ENCODE measurements at places on chromosomes 2 and 18.

DNA sequence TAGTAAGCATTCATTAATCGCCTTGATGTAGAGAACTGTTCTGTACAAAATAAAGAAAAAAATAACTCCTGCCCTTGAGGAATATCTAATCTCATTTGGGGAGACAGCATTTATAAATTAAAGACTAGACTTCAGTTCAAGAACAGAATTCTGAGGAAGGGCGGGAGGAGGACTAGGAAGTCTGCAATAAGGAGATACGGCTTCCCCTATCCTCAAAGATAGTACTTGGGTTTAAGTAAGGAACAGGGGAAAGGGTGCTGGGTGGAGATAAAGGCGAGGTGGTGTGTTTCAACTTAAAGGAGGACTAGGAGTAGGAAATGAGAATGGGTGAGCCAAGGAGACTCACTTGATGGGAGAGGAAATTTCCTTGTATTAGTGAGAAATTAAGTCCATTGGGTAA, 121.9 kb upstream of the MSTN start:
- DNase-seq: no peak

DNA sequence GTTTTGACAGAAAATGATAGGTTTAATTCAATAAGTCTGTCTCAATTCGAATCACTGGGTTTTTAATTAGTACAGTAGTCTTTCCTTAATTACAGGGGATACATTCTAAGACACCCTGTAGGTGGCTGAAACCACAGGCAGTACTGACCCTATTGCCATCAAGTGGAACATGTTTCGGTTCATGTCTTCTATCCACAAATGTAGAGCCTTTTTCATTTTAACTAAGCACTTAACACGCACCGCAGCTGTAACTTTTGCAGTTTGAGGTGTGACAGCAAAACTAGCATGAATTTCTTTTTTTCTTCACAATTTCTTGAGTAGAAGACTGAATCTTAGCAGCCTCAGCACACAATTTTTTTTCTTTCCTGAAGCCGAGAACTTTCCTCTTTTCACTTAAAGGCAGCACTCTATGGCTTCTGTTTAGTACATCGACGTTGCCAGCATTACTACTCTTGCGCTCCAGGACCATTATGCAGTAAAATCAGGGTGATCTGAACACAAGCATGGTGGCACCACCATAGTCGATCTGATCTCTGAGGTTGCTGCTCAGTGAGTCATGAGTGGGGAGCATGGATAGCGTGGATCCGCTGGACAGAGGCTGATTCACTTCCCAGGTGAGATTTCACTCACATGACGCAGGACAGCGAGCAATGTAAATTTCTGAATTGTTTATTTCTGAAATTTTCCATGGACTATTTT, 805.1 kb downstream of the RNF144A start:
- no peak for DNase-seq

DNA sequence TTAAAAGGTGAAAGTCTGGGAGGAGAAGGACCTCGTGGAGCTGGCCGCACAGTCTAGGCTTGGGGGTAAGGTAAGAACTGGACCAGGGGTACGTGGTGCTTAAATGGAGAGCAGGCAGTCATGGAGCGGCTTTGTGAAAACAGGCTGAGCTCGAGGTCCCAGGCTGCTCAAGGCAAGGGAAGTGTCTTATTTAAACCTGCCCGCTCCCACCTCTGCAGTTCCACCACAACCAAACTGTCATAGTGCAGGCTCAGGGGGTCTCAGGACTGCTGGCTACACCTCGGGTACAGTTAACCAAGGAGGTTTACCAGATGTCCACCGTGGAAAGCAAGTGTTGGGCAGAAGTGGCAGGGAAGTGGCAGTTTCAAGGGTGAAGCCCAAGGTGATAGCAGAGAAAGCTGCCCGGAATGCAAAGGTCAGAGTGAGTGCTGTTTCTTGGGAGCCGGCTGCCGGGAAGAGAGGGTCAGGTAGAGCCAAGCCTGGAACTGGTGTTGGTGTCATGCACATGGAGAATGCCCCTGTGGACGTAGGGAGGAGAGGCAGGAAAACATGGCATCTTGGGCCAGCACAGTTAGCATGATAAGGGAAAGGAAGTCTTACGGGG, 203.3 kb downstream of the GBX2 start:
- no peak for DNase-seq

- no peak for DNase-seq
These were observed 17.1 kb upstream of the TTC21B start for GRCh38 chr2:165970663-165971062.

DNA sequence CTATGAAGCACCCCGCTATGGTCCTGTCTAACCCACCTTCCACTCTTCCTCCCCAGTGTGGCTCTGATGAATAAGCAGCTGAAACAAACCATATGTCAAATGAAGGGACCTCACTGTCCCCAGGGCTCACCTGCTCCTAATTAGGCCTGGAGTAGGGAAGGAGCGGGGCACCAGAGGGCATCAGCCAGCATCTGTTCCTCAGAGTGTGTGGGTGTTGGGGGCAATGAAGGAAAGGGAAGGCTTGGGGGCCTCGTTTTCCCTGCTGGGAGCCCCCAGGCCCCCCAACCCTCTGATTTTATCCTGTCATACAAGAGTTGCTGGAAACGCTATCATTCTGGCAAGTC, 274.7 kb downstream of the HAUS1 start:
- no peak for DNase-seq

GRCh38 chr2:218959761-218960308, 369 bp downstream of the CDK5R2 start:
- DNase-seq: no peak

- no peak for DNase-seq
These were observed 35.9 kb upstream of the POMC start for GRCh38 chr2:25204190-25204838.

GRCh38 chr2:33209976-33210375, 263.2 kb downstream of the LTBP1 start:
- no peak for DNase-seq

- no peak for DNase-seq
These were observed 102.1 kb upstream of the CDCA7 start for GRCh38 chr2:173252581-173252980.

- no peak for DNase-seq
These were observed 101.3 kb downstream of the LOXHD1 start for GRCh38 chr18:46555724-46556123.

DNA sequence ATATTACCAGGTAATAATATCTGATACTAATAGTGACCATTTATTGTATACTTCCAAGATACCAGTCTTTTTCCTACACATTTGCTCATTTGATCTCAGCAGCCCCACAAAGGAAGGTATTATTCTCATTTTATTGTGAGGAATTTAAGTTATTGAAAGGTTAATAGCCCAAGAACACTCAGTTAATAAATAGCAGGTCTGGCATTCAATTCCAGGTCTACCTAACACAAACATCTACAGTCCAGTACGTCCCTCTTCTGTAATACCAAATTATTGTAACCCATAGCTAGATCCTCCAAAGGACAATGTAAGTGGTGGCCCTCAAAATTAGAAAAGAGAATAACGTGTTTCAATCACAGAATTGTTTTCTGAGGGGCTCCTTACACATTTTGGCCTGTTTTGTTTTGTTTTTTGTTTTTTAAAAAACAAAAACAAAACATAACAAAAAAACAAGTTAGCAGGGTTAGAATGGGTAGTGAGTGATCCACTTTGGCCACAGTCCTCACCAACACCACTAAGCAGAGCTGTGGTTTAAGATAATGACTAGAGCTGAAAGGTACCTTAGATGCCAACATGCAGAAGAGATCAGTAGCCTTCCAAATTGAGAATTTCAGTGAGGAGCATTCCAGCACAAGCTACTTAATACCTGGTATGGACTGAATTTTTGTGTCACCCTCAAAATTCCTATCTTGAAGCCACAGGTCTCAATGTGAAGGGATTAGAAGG, 137.5 kb downstream of the DYM start:
- DNase-seq: no peak

- no peak for DNase-seq
These were observed 123.1 kb downstream of the PRPF40A start for GRCh38 chr2:152594022-152594766.

DNA sequence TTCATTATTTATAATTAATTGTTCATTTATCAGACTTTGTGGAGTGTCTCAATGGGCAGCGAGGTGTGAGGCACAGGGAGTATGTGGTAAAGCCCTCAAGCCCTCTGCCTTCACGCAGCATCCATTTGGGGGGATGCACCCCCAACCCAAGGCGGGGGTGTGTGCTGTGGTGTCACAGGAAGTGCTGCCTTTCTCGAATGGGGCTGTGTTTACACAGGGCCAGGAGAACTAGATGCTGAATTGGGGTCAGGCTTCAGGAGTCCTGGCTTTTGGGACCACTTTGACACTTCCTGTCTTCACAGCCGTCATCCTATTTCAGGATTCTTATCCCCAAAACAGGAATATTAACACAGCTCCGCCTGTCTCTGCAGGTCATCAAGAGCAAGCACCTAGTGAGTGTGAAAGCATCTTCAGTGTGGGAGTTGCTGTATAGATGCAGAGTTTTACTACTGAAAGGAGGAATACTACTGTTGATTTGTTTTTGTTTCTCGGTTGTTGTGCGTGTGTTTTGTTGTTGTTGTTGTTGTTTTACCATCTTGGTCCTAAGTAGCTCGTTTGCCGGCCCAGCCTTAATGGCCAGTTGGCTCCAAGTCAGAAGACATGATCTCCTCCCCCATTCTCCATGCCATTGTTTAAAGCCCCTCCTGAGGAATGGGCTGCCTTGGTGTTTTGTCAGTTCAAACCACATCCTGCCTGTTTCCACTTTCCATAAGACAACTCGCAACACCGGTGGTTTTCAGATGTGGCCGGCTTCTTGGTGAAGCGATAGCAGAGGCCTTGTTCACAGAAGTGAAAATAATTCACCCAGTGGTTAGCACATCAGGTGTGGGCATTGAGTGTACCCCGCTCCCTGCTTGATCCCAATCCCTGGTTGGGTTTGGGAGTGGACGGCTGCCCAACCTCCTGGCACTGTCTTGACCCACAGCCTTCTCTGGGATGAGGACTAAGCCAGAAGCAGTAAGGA, 221.3 kb downstream of the BCL2 start:
- DNase-seq: no peak

DNA sequence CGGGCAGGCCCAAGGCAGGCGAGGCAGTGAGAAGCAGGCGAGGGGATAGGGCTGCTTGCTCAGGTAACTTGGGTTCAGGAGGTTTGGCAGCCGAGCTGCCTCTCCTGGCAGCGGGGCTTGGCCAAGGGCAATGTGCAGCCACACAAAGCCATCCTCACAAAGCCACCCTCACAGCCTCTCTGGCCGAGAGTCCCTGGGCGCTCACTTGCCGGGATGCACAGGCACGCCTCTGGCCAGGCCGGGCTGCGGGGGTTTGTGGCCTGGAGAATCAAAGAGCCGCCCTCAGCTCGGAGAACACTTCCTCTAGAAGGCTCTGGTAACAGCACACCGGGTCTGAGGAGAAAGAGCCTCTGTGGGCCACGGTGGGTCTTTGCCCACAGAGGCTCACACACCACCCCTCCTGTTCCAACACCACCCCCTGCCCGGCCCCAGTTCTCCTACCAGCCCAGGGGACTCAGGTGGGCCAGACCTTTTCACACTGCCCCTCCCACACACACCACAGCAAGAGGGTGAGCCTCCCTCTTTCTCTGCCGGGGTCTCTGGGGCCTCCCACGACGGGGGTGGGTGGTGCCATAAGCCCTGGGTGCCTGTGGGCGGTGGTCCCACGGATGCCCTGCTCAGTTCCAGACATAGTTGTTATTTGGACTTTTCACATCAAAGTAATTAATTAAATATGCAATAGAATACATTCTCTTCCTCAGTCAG, 186.9 kb downstream of the ZFP36L2 start:
- no peak for DNase-seq

- DNase-seq: no peak
These were observed 13.0 kb upstream of the ARHGAP25 start for GRCh38 chr2:68721482-68722101.

DNA sequence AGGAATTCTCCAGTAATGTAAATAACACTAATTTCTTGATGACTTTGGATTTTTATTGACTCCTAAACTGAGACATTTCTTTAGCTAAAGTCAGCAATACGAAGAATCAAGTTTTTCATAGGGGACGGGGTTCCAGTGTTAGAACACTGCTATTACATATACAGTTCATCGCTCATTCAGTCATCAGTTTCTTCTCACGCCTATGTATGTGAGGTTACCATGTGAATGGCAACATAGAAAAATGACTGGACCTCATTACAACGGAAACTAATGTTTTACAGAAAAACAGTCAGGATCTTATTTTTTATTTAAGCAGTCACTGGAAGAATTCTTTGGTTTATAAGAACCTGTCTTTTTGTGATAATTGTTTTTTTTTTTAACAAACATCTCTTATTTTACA, 56.4 kb downstream of the THADA start:
- DNase-seq: no peak

GRCh38 chr2:72113847-72114692, 33.6 kb downstream of the CYP26B1 start:
- DNase-seq: no peak

DNA sequence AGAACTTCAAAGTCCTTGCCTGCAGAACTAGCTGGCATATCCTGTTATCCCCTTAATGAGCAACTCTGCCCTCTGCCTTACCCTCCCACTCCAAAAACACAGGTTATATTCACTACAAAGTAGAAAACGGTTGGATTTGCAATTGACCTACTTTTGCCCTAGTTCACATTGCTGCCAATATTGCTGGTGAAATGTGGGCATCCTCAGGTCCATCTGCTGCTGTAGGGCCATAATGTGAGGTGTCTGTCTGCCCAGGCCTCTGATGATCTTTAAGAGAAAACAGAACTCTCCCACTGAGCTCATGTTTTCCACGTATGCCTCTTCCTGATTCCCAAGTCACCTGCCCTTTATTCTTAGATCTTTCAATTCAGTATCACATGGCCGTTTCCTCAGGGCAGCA, 294.0 kb upstream of the CDH20 start:
- no peak for DNase-seq

DNA sequence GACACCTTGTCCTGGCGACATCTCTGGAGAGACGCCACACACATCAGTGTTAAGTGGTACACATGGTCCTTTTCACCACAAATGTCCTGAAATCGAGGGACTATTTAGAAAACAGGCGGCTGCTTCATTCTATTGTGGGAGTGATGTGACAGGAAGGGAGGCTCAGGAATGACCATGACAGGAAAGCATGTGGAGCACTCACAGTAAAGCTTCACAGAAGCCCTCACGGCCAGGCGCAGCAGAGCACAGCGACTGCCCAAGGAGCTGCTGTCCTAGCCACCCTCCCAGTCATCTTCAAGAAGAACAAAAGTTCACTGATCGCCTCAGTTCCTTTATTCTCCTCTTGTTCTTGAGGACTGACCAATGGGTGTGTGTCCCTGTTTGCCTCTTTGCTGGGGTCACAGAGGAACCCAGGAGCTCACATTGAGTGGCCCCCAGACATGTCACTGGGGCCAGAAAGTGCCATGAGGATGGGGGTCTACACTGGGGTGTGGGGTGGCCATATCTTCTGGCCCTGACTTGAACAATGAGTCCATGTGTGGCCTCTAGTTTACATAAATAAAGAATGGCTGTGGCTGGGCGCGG, 84.6 kb upstream of the RANBP2 start:
- no peak for DNase-seq

GRCh38 chr2:174580951-174581350, 16.7 kb downstream of the WIPF1 start:
- no peak for DNase-seq
